Activated gamma-delta T cell treated with anti-CD3 and anti-CD28 coated beads, Interleukin-2, amount 50 U/mL, for 16 hours (primary cell): ENCODE measurements at places on chromosomes 16 and 17.

GRCh38 chr17:75733471-75733870 lies 12.2 kb downstream of the ITGB4 start:
- no peak for DNase-seq

DNA sequence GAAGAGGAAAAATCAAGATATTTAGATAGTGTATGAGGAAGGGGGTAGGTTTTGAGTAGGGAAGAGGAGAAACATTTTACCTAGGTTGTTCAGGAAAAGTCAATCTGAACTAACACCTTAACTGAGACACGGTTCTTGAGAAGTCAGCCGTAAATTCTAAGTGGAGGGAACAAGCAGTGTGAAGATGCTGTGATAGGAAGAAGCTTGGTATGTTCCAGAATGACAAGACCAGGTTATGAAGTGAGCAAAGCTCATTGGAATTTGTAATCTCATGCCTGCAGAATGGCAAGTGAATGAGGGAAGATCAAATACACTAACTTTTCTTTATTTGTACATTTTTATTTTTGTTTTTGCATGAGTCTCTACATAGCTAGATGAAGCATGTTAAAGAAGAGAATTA lies 307.6 kb downstream of the ZFHX3 start:
- no peak for DNase-seq

DNA sequence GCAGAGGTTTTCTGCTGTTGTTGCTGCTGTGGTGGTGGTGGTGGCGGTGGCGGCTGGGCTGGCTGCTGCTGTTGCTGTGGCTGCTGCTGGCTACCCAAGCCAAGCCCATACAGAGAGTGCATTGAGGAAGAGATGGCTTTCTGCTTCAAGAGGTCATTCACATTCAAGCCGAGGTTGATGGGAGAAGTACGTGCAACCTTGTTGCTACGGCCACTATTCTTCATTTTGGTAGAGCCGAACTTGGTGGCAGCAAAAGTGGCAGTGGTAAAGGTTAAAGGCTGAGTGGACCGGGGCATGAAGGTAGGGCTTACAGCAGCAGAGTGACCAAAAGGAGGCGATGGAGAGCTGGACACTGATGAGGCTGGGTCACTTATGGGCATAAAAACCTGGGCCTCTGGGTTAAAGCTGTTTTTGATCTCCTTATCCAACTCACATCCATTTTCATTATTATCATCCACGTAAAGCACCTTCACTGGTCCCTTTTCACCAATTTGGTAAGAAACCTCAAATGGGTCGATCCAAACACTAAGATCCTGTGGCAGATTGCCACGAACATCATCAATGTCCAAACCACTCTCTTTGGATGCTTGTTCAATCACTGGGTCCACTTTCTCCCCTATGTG lies 2.8 kb downstream of the TOB1 start:
- no peak for DNase-seq

- peak; percentile 65 for DNase-seq
These were observed 37.2 kb downstream of the IRF8 start for GRCh38 chr16:85935974-85936760.

- DNase-seq = no peak
These were observed 20.6 kb downstream of the BLMH start for GRCh38 chr17:30271102-30271501.
